Neural crest cell (in vitro differentiated cells): ENCODE measurements at places on chromosomes 12 and 14.

DNA sequence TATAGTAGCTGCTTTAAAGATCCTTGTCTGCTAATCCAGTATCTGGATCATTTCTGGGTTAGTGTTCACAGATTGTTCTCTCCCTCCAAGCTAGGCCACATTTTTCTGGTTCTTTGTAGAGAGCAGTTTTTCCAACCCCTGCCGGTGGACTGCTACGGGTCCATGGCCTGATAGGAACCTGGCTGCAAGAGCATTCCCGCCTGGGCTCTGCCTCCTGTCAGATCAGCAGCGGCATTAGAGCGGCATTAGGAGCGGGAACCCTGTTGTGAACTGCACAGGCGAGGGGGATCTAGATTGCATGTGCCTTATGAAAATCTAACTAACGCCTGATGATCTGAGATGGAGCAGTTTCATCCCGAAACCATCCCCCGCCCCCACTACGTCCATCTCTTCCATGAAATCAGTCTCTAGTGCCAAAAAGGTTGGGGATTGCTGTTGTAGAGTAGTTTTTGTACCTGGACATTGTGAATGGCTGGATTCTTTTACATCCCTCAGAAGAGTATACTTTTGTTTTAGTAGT is 50.4 kb downstream of the MYRFL start:
- peaks cover 14% of the 10 kb centered on the region for H3K4me1 ChIP-seq
- no peak overlapping the region for H3K4me3 ChIP-seq
- no peak for DNase-seq
- peaks cover 5% of the 10 kb centered on the region for H3K27me3 ChIP-seq
- no peaks in the 10 kb centered on the region for H3K36me3 ChIP-seq

- H3K27ac ChIP-seq: peak overlapping the region; percentile 60
- H3K4me1 ChIP-seq: peaks cover 21% of the 10 kb centered on the region
- H3K27me3 ChIP-seq: no peaks in the 10 kb centered on the region
- H3K4me3 ChIP-seq: no peak overlapping the region
- DNase-seq: no peak
Observed at GRCh38 chr14:102057480-102058114, 29.2 kb downstream of the HSP90AA1 start.

DNA sequence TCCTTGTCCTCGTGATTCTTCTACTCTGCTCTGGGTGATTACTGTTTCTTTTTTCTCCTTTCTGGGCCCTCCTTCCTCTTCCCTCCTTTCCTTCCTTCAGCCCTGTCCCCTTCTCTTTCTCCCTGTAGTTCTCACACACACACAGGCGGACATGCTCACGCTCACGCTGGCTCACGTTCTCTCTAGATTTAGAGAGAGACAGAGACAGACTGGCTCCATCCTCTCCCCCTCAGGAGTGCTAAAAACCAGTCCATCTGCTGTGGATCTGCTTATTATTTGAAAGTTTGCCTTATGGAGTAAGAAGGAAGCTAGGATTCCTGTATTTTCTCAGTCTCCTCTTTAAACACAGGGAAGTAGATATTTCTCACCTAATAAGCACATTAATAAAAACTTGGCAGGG is 48.1 kb downstream of the KCNA1 start:
- peaks cover 70% of the 10 kb centered on the region for H3K27me3 ChIP-seq
- H3K4me1 ChIP-seq: no peaks in the 10 kb centered on the region
- H3K36me3 ChIP-seq: no peaks in the 10 kb centered on the region
- H3K4me3 ChIP-seq: no peak overlapping the region
- no peak overlapping the region for H3K27ac ChIP-seq
- DNase-seq: no peak

GRCh38 chr12:14558473-14558959 is 9.2 kb downstream of the PLBD1 start:
- no peak overlapping the region for H3K4me3 ChIP-seq
- H3K4me1 ChIP-seq: no peaks in the 10 kb centered on the region
- no peak for DNase-seq
- H3K27ac ChIP-seq: no peak overlapping the region

- no peaks in the 10 kb centered on the region for H3K27me3 ChIP-seq
- peak within 1 kb of the TSS; percentile 98 for H3K4me3 ChIP-seq
- H3K27ac ChIP-seq: peak within 1 kb of the TSS; percentile 93
- no peaks in the 10 kb centered on the region for H3K36me3 ChIP-seq
- peak; percentile 47 for DNase-seq
Observed at GRCh38 chr12:47819896-47820630, at the start of gene HDAC7. Gene HDAC7, minus strand, starts transcription at chr12:47819903. Its CDS starts 118 bp downstream, at chr12:47819785.
